CD8-positive, alpha-beta memory T cell (primary cell): ENCODE measurements at places on chromosomes 11 and 22.

GRCh38 chr11:103946793-103947545 lies 89.5 kb upstream of the DDI1 start:
- DNase-seq: no peak

DNA sequence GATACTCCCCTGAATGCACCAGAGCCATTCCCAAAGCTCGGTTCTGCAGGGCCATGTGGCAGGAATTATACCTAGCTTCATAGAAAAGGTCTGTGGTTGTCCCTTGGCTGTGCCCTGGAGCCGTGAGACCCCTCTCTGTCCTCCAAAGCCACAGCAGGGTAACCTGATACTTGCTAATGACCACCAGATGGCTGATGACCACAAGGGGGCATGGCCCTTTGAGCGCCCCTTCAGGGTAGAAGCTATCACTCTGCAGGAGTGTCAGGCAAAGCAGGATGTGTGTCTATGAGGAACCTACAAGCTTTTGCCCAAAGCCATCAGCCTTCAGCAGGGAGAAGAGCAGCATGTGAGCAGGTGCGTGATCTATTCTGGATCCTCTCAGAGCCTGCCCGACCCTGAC lies 95.3 kb downstream of the NTM start:
- DNase-seq: no peak

DNA sequence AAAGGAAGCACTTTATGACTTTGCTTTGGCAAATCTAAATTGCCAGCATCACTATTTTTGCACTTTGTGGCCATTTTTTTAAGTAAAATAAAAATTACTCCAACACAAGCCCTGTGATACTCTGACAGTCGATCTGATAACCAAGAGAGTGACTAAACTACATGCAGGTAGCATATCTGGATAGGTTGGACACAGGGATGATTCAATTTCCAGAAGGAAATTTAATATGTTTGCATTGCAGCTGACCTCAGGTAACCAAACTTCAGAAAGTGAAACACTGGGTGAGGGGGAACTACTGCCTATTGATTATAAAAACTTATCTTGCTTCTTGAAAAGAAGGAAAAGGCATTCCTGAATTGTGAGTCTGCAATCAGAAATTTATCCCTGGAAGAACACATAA lies 13.9 kb downstream of the OR5B3 start:
- DNase-seq: no peak

GRCh38 chr11:75350743-75351540 lies 519 bp downstream of the ARRB1 start:
- peak; percentile 52 for DNase-seq

DNA sequence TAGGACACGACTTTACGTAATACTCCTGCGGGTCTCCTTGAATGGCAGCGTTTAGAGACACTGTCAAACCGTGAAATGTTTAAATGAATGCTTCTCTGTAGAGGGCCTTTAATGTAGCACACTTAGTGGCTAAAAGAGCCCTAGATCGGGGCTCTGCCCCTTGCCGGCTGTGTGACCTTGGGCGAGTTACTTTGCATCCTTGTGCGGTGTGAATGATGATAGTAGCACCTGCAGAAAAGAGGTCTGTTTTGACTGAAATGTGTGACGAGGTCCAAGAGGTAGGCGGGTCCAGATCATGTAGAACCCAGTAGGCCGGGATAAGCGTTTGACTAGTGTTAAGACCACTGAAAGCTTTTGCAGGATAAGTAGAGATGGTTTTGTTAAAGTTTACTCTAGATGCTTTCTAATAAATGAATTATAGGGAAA lies 866 bp downstream of the MED17 start:
- no peak for DNase-seq

DNA sequence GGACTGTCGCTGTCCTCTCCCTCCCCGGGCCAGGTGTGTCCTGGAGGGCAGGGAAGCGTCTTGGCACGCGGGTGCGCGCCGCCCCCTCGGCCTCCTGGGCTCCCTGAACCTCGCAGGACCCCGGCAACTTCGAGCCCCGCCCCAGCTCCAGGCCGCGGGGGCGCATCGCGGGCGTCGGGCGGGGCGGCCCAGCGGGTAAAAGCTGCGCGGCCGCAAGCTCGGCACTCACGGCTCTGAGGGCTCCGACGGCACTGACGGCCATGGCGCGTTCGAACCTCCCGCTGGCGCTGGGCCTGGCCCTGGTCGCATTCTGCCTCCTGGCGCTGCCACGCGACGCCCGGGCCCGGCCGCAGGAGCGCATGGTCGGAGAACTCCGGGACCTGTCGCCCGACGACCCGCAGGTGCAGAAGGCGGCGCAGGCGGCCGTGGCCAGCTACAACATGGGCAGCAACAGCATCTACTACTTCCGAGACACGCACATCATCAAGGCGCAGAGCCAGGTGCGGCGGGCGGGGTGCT lies at the start of gene CST6:
Gene CST6, plus strand, starts transcription at position 224 of the 519 bp plus-strand sequence. Its CDS starts 37 bp downstream, at position 261.
- no peak for DNase-seq

DNA sequence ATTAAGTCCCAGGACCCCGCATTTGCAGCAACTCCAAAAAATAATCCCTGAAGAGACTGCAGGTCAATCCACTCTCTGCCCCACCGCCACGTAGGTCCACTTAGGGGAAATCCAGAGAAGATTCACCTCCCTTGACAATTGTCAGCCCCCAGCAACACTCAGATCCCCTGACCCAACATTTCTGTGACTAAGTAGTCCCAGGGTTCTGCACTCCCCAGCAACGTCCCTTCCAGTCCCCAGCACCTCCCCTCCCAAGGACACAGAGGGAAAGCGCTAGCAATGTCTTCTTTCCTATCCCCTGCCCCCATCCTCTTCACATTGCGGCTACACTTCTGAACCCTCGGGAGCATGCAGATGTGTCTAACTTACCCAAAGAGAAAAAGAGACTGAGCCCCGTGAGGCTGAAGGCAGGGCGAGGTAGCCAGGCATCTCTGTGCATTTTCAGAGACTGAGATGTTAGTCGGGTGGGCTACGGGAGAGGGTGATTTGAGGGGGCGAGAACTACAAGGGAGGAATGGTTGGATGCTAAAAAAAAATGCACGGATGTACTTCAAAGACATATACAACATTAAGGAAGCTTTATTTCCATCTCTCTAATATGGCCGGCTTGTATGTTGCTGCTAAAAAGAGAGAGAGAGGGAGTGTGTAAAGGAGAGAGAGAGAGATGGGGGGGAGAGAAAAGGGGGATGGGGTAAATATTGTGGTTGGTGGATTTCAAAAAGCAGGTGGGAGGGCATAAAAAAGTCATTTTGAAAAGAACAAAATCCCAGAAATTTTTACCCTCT lies at the start of gene SCN2B:
Gene SCN2B, minus strand, starts transcription at position 647 of the 785 bp plus-strand sequence. Its CDS starts 208 bp downstream, at position 439.
- no peak for DNase-seq

DNA sequence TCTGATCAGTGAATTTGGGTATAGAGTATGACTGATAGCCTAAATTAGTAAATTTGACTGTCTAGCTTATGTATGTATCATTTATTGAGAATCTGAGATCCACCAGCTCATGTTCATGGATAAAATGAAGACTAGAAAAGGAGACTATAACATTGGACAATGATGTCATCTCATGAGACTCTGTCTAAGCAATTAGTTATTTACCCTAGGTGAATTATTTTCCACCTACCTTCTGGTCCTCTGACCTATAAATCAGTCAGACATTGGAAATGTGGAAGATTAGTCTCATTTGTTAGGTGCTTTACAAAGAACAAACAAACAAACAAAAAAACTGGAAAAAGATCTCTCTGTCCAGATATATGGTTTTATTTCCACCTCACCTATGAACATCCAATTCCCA lies 38.7 kb upstream of the CALCA start:
- DNase-seq: no peak

GRCh38 chr11:75697906-75698581 lies 19.6 kb upstream of the MOGAT2 start:
- no peak for DNase-seq

GRCh38 chr11:126405906-126406305 lies 50.4 kb downstream of the ST3GAL4 start:
- DNase-seq: no peak

GRCh38 chr11:46961041-46961440 lies 24.5 kb downstream of the CSTPP1 start:
- DNase-seq: no peak

GRCh38 chr11:135027461-135027860 lies 615.4 kb upstream of the B3GAT1 start:
- no peak for DNase-seq

DNA sequence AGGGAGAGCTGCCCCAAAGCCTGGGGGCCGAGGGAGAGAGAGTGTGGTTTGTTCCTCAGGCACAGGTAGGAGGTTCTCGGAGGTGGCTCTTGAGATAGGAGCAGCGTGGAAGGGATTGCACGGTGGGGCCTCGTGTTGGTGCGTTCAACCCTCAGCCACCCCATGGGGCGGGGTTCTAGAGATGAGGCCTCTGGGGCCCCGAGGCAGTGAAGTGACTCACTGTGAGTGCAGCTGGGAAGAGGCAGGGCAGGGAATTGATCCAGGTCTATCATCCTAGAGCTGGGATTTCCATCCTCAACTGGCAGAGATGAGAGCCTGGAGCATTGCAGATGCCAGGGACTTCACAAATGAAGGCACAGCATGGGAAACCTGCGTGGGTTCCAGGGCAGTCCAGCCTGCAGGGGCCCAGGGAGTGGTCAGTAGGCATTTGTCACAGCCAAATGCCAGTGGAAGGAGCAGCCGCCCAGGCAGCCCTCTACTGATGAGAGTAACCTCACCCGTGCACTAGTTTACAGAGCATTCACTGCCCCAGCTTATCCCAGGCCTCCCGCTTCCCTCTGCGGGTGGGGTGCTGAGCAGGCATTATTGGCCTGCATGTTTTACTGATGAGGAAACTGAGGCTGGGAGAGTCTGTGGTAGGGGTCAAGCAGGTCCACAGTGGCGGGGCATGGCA lies 5.1 kb upstream of the SMARCB1 start:
- no peak for DNase-seq

DNA sequence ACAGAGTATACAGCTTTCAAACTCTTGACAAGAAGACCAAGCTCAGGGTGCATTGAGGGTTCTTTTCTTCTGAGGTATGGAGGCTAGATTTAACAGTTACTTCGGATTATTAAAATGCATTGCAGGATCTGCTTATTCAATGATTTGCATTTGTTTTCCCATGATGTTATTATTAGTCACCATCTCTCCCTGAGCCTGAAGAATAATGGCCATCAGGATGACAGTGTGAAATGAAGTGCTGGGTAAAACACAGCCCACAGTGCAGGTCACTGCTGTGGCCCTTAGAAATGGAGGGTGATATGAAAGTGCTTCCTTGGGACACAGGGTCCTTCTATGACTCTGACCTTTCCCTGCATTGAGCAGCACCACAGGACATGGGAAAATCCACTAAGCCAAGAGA lies 40.0 kb downstream of the TECTA start:
- no peak for DNase-seq

- no peak for DNase-seq
Observed at GRCh38 chr11:134393638-134394037, 18.4 kb downstream of the B3GAT1 start.

- DNase-seq: no peak
Observed at GRCh38 chr11:130606178-130606577, 157.7 kb downstream of the ADAMTS15 start.

DNA sequence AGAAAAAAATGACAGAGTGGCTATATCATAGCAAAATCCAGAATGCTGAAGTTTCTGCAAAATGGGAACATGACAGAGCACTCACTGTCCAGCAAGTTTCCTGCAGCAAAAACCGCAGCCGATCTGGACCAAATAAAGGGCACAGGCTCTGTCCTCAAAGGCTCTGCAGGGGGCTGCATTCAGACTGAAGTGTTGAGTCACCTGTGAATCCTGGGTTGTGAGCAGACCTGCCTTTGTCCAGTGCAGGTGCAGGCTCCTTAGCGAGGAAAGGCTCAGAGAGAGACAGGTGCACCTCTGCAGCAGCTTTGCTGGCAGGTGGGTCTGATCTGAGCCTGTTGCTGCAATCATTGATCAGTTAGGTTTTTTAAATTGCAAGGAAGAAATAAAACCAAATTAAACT lies 29.3 kb upstream of the NFAM1 start:
- DNase-seq: no peak

DNA sequence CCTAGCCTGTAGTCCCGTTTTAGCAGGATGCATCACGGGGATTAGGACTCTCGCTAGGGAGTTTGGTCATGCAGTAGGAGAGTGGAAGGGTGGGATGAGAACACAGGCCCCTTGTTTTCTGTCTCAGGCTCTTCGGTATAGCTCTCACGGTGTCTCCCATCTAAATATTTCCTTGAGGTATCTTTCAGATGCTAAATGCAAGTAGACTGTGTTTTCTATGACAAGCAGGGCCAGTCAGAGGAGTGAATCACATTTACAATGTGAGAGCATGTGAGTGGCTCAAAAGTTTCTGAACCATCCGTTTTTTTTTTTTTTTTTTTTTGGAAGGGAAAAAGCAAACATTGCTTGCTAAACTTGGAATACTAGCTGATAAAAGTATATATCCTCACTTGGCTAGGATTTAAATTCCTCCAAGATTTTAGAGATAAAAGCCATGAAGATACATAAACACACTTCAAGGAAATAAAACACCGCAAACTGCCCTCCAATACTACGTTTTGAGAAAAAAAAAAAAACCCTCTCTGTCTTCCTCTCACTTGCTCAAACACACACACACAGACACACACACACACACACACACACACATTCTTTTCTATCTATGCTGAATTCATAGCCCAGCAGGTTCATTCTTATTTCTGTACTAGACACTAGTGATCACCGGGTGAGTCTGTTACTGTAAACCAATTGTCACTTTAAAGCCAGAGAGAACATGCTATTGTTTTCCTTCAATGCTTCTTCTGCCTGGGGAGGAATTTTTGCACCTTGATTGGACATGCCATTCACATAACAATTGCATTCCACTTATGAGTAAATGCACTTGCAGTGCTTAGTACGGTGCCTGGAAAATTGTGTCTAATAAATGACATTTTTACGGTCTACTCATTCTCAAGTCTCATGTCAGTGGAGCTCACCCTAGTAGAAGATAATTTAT lies 224.6 kb upstream of the CCDC90B start:
- no peak for DNase-seq

DNA sequence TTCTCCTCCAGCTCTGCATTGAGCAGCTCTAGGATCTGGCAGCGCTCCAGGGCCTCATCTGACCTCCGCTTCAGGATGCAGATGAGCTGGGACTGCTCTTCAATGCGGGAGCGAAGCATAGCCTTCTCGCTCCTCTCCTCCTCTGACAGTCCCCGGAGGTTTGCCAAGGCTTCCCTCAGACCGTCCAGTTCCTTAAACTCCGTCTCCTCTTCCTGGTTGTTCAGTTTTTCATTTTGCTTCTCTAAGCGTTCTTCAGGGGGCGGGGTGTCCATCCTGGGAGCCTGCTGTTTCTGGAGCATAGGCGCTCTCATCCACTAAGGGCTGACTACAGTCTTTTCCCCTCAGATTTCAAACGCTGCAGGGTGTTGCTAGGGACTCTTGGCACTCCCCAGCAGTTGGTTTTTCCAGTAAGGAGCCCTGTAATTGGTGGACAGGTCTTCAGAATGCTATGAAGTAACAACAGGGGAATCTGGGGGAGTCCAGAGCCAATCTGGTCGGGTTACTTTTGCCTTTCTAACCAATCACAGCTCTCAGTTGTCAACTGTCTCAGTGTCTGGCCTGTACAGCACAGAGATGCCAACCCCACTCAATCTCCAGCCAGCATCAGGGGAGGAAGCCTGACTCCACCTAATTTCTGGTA lies at the start of gene CCDC89:
Gene CCDC89, minus strand, starts transcription at position 376 of the 640 bp plus-strand sequence. Its CDS starts 65 bp downstream, at position 311.
- DNase-seq: no peak

GRCh38 chr11:75499423-75500190 lies 26.1 kb downstream of the GDPD5 start:
- no peak for DNase-seq
